ENCODE measurements at places on chromosomes 7 and 10. TPM values are rescaled to one million over a fixed set of nuclear protein-coding genes. Genes with fewer than 3 reads are reported as not detected.

Gene ZNF467
- total RNA-seq = not detected

Gene HOXA6
- total RNA-seq = 3.8 TPM

Gene IFIT1
- total RNA-seq = 0.36 TPM

Gene SEC61A2
- 14.0 TPM for total RNA-seq

Gene ZNF716
- total RNA-seq = not detected

Gene CPN1
- not detected for total RNA-seq

Gene ADAM22
- total RNA-seq = 14.0 TPM

Gene MCM10
- total RNA-seq = 53.1 TPM

Gene LIPF
- total RNA-seq = not detected

Gene LHPP
- 2.6 TPM for total RNA-seq

Gene ZNF853
- total RNA-seq = 10.6 TPM

Gene PON3
- not detected for total RNA-seq

Gene MBLAC1
- 1.6 TPM for total RNA-seq

Gene GPR158
- 6.8 TPM for total RNA-seq

Gene AUTS2
- total RNA-seq = 30.1 TPM

Gene SP4
- 39.5 TPM for total RNA-seq

Gene ICA1
- not detected for total RNA-seq

Gene TYSND1
- 6.4 TPM for total RNA-seq

Gene TAS2R40
- not detected for total RNA-seq

Gene LEP
- total RNA-seq = not detected

All from SJCRH30 (cell line).